ENCODE measurements at places on chromosomes 3 and 15. TPM values are rescaled to one million over a fixed set of nuclear protein-coding genes. Genes with fewer than 3 reads are reported as not detected.

SLC6A20 gene
- 0.09 TPM for total RNA-seq

CAMK2N2 gene
- total RNA-seq = 0.04 TPM

GNAT1 gene
- total RNA-seq = not detected

FBLN2 gene
- total RNA-seq = 46.9 TPM

PRTG gene
- total RNA-seq = 5.7 TPM

HHLA2 gene
- total RNA-seq = not detected

AHSG gene
- 0.75 TPM for total RNA-seq

MAP4 gene
- total RNA-seq = 189 TPM

COL6A5 gene
- 0.09 TPM for total RNA-seq

LIPC gene
- total RNA-seq = 0.44 TPM

FBXW12 gene
- total RNA-seq = 0.09 TPM

CCR3 gene
- total RNA-seq = not detected

DCLK3 gene
- total RNA-seq = 2.2 TPM

PPP1R14D gene
- total RNA-seq = not detected
